ENCODE measurements at places on chromosomes 12 and 14.

DNA sequence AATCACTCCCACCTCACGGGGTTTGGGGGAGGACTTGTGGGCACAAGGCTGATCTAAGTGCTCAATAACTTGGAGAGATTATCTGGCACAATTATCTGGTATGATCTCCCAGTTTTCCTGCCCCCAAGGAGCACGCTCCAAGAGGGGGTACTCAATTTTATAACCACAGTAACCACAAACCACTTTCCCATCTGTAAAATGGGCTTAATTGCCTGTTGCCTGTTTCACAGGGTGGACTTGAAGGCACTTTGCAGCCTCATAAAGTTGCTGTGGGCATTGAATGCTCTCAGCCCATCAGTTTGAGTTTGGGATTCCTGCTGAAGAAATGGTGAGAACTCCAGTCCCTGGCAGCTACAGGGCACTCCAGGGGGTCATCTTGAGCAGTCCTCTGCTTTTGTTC is 4.4 kb downstream of the SLC8B1 start:
- DNase-seq, result no peak

DNA sequence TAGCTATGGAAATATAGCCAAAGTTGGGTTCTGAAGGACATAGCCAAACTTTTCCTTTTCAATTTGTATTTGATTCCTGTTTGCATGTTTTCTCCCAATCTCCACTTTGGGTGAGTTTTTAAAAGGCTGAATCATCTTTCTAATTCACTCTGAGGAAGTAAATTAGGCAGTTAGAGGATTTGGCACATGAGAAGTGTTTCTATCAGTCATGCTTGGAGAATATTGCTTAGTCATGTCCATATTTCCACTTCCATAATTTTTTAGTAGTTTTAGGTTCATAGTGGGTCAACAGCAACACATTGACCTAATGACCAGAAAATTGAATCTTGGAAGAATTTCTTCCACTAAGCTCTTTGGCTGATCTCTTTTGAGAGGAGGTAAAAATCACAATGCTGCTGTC is 21.8 kb downstream of the IRAK3 start:
- no peak for DNase-seq

GRCh38 chr12:117878605-117879004 is 90.2 kb downstream of the KSR2 start:
- DNase-seq, result no peak

DNA sequence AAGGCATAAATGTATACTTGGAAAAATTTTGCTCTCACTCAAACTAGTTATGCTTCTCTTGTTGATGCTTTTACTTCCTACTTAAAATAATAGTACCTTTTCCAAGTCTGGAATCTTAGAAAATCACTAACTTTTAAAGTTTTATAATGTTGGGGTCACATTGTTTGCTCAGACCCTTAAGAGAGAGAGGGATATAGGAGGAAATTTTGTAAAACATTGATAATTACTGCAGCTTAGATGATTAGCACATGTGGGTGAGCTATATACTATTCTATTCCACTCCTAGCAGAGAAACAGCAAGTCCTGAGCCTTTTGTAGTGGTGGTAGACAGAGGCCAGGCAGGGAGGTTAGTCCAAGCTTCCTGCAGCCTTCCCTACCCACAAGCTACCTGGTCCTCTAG is 13.4 kb downstream of the EID3 start:
- no peak for DNase-seq
